ENCODE measurements at places on chromosomes 5 and 9.

- H3K27me3 ChIP-seq = no peaks in the 10 kb centered on the region
- H3K36me3 ChIP-seq = peaks cover 3% of the 10 kb centered on the region
- no peaks in the 10 kb centered on the region for H3K4me1 ChIP-seq
- no peak overlapping the region for H3K27ac ChIP-seq
- H3K4me3 ChIP-seq = no peak overlapping the region
These were observed 11.6 kb downstream of the BNIP1 start for GRCh38 chr5:173155912-173156311.

DNA sequence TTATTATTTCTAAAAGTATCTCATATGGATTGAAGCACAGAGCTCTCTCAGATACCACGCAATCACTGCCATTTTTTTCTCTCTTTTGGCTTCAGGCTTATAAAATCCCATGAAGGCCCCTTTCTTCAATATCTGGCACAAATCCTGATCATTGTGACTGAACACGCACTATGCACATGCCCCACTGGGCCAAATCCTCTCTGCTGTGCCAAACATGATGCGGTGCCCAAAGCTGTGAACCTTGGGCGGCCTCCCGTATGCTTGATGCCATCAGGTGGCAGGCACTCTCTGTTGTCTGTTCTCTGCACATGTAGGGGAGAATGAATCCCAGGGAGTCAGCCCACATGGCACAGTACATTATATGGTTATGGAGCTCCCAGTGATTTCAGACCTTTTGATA is 375.0 kb upstream of the RGMB start:
- no peaks in the 10 kb centered on the region for H3K27me3 ChIP-seq
- H3K27ac ChIP-seq = no peak overlapping the region
- no peaks in the 10 kb centered on the region for H3K36me3 ChIP-seq
- DNase-seq = no peak
- H3K4me3 ChIP-seq = no peak overlapping the region

DNA sequence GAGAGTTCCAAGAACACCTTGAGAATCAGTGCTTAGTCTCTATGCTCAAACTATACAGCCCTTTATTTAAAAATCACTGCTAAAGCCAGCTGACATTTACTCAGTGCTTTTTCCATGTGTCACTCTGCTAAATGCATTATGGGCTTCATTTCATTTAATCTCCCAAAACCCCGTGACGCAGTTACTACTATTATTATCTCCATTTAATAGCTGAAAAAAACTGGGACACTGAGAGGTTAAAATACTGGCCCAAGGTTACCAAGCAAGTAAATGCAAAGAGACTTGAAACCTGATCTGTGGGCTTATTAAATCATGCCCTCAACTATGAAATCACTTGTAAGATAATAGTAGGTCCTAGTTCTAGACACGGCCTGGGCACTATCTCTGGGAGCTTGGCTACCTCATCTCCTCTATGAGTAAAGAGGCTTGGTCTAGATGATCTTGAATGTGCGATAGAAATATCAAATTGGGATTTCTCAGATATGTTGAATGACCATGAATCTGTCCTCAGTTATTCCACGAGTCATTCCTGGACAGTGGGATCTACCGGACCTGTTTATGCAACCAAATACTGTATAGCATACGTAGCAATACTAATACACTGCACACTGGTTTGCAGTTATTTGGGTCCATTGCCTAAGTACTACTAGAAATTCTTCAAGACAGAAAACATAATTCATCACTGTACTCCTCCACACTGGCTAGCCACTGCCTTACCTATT is 32.3 kb downstream of the MARCHF11 start:
- H3K4me1 ChIP-seq = no peaks in the 10 kb centered on the region
- H3K4me3 ChIP-seq = no peak overlapping the region
- no peaks in the 10 kb centered on the region for H3K36me3 ChIP-seq
- H3K27ac ChIP-seq = no peak overlapping the region
- H3K27me3 ChIP-seq = no peaks in the 10 kb centered on the region

- H3K27ac ChIP-seq = no peak overlapping the region
- H3K4me3 ChIP-seq = no peak overlapping the region
- no peaks in the 10 kb centered on the region for H3K4me1 ChIP-seq
- H3K36me3 ChIP-seq = no peaks in the 10 kb centered on the region
- no peaks in the 10 kb centered on the region for H3K27me3 ChIP-seq
- no peak for DNase-seq
These were observed 44.1 kb downstream of the SPARC start for GRCh38 chr5:151642472-151643140.

- DNase-seq = peak; percentile 47
- H3K4me1 ChIP-seq = peaks cover 1% of the 10 kb centered on the region
- H3K36me3 ChIP-seq = peaks cover 33% of the 10 kb centered on the region
- H3K27me3 ChIP-seq = no peaks in the 10 kb centered on the region
- H3K4me3 ChIP-seq = no peak overlapping the region
These were observed 3.6 kb downstream of the RPL12 start for GRCh38 chr9:127447416-127448111.

GRCh38 chr5:89255845-89256463 is 373.0 kb upstream of the MEF2C start:
- no peaks in the 10 kb centered on the region for H3K27me3 ChIP-seq
- no peaks in the 10 kb centered on the region for H3K4me1 ChIP-seq
- H3K4me3 ChIP-seq = no peak overlapping the region
- peak; percentile 82 for DNase-seq
- no peaks in the 10 kb centered on the region for H3K36me3 ChIP-seq

- H3K4me1 ChIP-seq = no peaks in the 10 kb centered on the region
- H3K27me3 ChIP-seq = no peaks in the 10 kb centered on the region
- H3K4me3 ChIP-seq = no peak overlapping the region
- H3K36me3 ChIP-seq = no peaks in the 10 kb centered on the region
- DNase-seq = no peak
- no peak overlapping the region for H3K27ac ChIP-seq
These were observed 564.3 kb upstream of the ZNF608 start for GRCh38 chr5:125310749-125311148.

DNA sequence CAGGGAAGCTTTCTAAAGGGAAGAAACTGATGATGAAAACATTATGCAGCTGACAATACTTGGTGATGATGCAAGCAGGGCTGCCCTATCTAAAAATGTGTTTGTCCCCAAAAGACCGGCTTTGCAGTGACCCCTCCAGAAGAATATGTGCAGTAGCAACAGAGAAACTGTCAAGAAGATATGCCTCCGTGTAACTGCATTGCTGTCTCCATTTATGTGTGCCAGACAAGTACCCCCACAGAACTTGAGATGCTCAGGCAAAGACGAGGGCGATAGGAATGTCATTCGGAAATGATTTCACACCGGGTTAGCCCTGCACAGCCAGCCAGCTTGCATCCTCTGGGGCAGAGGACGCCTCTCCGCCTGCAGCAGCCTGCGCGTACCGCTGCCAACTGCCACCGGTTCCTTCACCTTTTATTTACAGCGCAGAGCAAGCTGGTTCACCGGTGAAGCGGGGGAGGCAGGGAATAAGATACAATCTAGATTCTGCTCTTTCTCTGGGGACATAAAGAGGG is 2.0 kb downstream of the GABBR2 start:
- peaks cover 26% of the 10 kb centered on the region for H3K27me3 ChIP-seq
- no peaks in the 10 kb centered on the region for H3K36me3 ChIP-seq
- H3K27ac ChIP-seq = no peak overlapping the region
- H3K4me3 ChIP-seq = no peak overlapping the region
- DNase-seq = no peak

- H3K4me3 ChIP-seq = no peak overlapping the region
- no peaks in the 10 kb centered on the region for H3K4me1 ChIP-seq
- no peaks in the 10 kb centered on the region for H3K36me3 ChIP-seq
- no peak for DNase-seq
- H3K27me3 ChIP-seq = no peaks in the 10 kb centered on the region
These were observed 458.8 kb downstream of the DTWD2 start for GRCh38 chr5:118529361-118530144.

- DNase-seq = no peak
- H3K27me3 ChIP-seq = no peaks in the 10 kb centered on the region
- H3K36me3 ChIP-seq = no peaks in the 10 kb centered on the region
- no peak overlapping the region for H3K4me3 ChIP-seq
- H3K4me1 ChIP-seq = no peaks in the 10 kb centered on the region
These were observed 51.3 kb upstream of the PITX1 start for GRCh38 chr5:135085133-135085935.

DNA sequence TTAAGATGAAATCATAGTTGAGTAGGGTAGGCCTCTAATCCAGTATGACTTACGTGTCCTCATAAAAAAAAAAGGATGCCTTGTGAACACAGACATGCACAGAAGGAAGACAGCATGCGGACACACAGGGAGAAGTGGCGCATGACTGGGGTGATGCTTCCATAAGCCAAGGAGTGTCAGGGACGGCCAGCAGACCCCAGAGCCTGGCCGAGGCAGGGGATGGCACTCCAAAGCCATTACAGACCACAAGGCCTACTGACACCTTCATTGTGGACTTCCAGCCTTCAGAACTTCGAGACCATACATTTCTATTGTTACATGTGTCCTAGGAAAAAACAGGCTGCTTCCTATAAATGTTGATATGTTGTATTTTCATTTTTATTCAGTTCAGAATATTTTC is 19.9 kb downstream of the EHMT1 start:
- no peak for DNase-seq
- no peak overlapping the region for H3K4me3 ChIP-seq
- no peaks in the 10 kb centered on the region for H3K27me3 ChIP-seq
- no peaks in the 10 kb centered on the region for H3K36me3 ChIP-seq

DNA sequence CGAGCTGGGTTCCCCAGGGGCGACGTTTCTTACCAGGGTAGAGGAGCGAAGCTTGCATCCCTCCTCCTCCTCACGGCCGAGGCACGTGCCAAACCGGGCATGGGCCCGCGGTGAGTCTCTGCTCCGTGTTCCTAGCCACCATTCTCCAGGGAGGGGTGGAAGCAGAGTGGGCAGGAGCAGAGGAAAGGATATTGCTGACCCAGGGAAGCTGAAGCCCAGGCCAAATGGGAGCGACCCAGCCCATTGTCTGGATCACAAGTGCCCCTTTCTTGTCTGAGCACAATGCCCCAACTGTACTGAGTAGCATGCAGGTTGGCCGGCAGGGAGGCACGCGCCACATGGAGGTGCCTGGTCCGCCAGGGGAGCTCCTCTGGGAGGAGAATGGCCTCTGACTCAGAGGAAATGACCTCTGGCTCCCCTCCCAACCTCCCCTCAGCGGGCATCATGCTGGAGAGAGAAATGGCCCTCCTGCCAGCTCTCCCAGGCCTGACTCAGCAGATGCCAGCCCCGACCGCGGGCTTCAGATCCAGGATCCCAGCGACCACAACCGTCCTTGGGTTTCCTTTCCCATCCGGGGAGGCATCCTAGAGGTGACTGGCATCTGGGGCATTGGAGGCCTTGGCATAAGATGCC is 1.1 kb downstream of the PRR7 start:
- H3K4me3 ChIP-seq = no peak overlapping the region
- no peaks in the 10 kb centered on the region for H3K27me3 ChIP-seq
- H3K36me3 ChIP-seq = no peaks in the 10 kb centered on the region
- DNase-seq = peak; percentile 88
- no peak overlapping the region for H3K27ac ChIP-seq

GRCh38 chr9:3243683-3244082 is 282.1 kb downstream of the RFX3 start:
- no peak for DNase-seq
- no peaks in the 10 kb centered on the region for H3K4me1 ChIP-seq
- no peak overlapping the region for H3K4me3 ChIP-seq

DNA sequence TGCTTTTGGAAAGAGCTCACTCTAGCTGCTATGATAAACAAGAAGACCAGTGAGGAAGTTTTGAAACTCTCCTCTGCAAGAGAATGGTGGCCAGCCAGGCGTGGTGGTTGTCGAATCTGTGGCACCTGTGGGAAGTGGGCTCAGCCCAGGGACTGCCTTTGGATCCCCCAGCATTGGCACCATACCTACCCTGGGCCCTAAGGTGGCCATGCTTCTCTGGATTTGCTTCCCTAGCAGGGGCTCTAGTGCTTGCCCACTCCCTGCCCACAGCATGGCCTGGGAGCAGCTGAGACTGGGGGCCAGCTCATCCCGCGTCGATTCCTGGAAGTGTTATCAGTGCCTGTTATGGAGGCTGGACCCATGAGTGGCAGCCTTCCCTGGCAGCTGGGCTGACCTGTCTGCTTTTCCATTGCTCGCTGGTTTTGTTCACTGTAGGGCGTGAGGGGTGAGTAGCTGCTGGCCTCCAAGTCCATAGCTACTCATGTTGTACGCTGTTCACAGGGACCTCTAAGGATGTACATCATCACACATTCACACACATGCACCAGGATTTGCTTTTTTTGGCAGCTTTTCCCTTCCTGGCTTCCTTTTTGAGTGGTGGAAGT is 2.3 kb downstream of the SLC22A4 start:
- H3K36me3 ChIP-seq = no peaks in the 10 kb centered on the region
- DNase-seq = no peak
- H3K27me3 ChIP-seq = no peaks in the 10 kb centered on the region
- no peak overlapping the region for H3K27ac ChIP-seq
- no peak overlapping the region for H3K4me3 ChIP-seq
- H3K4me1 ChIP-seq = no peaks in the 10 kb centered on the region

DNA sequence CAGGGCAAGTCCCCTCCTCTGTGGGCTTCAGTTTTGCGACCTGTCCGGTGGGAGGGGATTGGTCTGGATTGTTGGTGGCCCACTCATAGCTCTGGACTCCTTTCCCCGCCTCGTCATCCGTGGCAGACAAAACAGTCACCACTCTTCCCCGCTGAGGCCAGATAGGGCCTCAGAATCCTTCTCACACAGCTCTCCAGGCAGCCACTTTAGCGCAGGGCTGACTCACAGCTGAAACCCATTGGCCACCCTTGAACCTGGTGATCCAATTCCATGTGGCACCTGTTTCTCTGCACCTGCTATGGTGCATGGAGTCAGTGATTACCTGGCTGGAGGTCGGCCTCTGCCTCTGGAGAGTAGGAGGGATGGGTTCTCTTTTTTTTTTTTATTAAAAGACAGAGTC is 15.8 kb upstream of the CACFD1 start:
- H3K36me3 ChIP-seq = no peaks in the 10 kb centered on the region
- H3K4me3 ChIP-seq = no peak overlapping the region
- H3K27ac ChIP-seq = no peak overlapping the region
- no peak for DNase-seq

- H3K4me3 ChIP-seq = no peak overlapping the region
- H3K27ac ChIP-seq = no peak overlapping the region
- peaks cover 4% of the 10 kb centered on the region for H3K4me1 ChIP-seq
- no peak for DNase-seq
These were observed 457.9 kb upstream of the PTGER4 start for GRCh38 chr5:40221796-40222195.

GRCh38 chr9:10168241-10168640 is 444.6 kb downstream of the PTPRD start:
- no peaks in the 10 kb centered on the region for H3K27me3 ChIP-seq
- no peaks in the 10 kb centered on the region for H3K36me3 ChIP-seq
- no peak overlapping the region for H3K4me3 ChIP-seq
- H3K4me1 ChIP-seq = no peaks in the 10 kb centered on the region
- no peak overlapping the region for H3K27ac ChIP-seq

DNA sequence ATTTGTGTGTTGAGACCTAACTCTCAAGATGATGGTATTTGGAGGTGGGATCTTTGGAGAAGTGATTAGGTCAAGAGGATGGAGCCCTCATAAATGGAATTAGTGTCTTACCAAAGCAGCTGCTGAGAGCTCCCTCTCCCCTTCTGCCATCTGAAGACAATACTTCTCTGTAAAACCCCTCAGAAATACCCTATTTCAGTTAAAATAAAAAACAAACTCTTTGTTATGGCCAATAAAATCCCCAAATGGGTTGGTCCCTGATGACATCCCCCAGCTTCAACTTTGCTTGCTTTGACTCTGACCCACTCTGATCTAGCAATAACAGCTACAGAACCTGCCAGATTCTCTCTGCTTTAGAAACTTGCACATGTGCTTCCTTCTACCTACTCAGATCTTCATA is 100.9 kb downstream of the SNCAIP start:
- H3K27ac ChIP-seq = no peak overlapping the region
- H3K36me3 ChIP-seq = no peaks in the 10 kb centered on the region
- H3K4me3 ChIP-seq = no peak overlapping the region
- no peak for DNase-seq

- H3K27ac ChIP-seq = no peak overlapping the region
- no peak overlapping the region for H3K4me3 ChIP-seq
- no peaks in the 10 kb centered on the region for H3K36me3 ChIP-seq
- H3K27me3 ChIP-seq = no peaks in the 10 kb centered on the region
- no peak for DNase-seq
These were observed 102.0 kb upstream of the BOD1 start for GRCh38 chr5:173718469-173718868.

Measured in mesendoderm (in vitro differentiated cells).